ENCODE measurements at places on chromosomes 1 and 21. TPM values are rescaled to one million over a fixed set of nuclear protein-coding genes. Genes with fewer than 3 reads are reported as not detected.

- no peak for DNase-seq
These were observed 22.2 kb downstream of the PSMG1 start for GRCh38 chr21:39161064-39161463.

DNA sequence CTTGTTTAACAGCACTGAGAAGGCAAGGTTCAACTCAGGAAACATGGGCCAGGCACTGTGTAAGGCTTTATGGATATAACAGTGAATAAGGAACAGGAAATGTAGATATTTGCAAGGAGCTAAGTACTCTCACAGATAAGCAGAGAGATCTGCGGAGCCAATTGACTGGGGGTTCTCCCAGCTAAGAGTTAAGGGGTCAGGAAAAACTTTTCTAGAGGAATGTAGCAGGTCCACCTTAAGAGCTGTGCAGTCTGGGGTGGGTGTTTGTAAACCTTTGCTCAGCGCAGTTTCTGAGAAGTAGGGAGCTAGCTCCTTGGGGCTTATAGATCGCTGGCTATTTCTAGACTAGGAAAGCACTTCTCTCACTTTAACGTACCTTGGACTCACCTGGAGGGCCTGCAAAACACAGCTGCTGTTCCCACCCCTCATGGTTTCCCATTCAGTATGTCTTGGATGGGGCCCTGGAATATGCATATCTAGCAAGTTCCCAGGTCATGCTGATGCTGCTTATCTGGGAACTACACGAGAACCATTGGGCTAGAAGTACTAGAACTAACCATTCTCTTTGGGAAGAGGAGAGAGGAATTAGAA is 51.7 kb downstream of the TLCD4 start:
- DNase-seq, result no peak

The DDX20 gene
- 37.8 TPM for total RNA-seq

GRCh38 chr1:201051399-201051798 is 27.9 kb upstream of the KIF21B start:
- DNase-seq, result no peak

The NID1 gene
- 33.8 TPM for total RNA-seq

The PRAMEF7 gene
- not detected for total RNA-seq

- DNase-seq, result no peak
These were observed 47.5 kb downstream of the EVA1C start for GRCh38 chr21:32459972-32460371.

DNA sequence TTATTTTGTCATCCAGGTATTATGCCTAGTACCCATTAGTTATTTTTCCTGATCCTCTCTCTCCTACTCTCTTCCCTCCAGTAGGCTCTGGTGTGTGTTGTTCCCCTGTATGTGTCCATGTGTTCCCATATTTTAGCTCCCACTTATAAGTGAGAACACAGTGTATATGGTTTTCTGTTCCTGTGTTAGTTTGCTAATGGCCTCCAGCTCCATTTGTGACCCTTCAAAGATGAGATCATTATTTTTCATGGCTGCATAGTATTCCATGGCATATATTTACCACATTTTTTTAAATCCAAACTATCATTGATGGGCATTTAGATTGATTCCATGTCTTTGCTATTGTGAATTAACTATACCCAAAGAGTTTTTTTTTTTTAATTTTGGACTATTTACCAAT is 1675.7 kb upstream of the B3GALT2 start:
- no peak for DNase-seq

GRCh38 chr1:174748586-174748985 is 251.2 kb upstream of the CACYBP start:
- DNase-seq, result no peak

- no peak for DNase-seq
These were observed 82.4 kb downstream of the OBSCN start for GRCh38 chr1:228289996-228290881.

Data from SJSA1 (cell line).